ENCODE measurements at places on chromosomes 1 and 21.

DNA sequence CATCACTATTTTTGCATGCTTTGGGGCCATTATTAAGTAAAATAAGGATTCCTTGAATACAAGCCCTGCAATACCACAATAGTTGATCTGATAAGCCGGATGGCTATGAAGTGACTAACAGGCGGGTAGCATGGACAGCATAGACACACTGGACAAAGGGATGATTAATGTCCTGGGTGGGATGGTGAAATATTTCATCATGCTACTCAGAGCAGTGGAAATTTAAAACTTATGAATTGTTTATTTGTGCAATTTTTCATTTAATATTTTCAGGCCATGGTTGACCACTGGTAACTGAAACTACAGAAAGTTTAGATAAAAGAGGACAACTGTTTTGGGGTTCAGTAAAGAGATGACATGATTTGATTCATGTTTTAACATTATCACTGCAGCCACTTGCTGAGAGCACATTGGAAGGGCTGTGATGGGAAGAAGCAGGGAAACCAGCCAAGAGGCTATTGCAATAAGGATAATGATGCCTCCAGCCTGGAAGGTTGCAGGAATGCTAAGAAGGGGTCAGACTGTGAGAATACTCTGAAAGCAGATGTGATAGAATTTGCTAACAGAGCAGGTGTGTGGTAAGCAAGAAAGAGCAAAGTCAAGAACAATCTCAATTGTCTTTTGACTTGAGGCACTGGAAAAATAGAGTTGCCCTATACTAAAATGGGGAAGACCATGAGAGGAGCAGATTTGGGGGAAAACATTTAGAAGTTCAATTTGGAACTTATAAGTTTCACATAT, 62.5 kb upstream of the TNFSF4 start:
- DNase-seq: peak; percentile 56

DNA sequence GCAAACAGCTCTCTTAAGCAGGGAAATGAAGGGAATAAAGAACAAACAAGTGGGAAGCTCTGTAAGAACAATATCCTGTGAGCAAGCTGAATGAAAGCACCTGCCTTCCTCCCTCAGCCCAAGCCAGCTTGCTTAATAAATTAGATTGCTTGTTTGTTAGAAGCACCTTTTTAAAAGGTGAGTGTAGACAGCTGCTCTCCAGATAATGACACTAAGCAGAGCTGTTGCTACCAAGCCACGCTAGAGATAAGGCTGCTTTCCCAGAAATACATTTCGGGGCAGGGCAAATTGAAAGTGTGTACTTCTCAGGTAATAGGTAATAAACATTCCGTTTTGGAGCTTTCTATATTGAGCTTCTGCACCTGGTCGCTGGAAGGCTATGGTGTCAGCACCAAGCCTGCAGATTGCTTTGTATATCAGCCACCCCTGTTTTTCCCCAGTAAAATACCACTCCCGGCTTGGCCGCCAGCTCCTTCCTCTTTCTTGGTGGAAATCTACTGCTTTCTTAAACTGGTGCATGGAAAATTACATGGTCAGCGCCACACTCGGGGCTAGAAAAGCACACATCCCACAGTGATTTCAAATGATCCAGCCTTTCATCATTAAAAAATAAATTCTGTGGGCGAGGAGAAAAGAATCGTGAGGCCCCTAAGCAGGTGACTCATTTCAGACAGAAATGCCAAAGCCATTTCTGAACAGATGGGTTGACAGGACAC, 151.3 kb downstream of the ETS2 start:
- no peak for DNase-seq

GRCh38 chr1:170885551-170885950, 49.8 kb upstream of the MROH9 start:
- DNase-seq: no peak

GRCh38 chr21:44304877-44305293, 5.0 kb downstream of the PFKL start:
- DNase-seq: no peak

- no peak for DNase-seq
These were observed 113.2 kb downstream of the PTGER3 start for GRCh38 chr1:70934194-70934961.

DNA sequence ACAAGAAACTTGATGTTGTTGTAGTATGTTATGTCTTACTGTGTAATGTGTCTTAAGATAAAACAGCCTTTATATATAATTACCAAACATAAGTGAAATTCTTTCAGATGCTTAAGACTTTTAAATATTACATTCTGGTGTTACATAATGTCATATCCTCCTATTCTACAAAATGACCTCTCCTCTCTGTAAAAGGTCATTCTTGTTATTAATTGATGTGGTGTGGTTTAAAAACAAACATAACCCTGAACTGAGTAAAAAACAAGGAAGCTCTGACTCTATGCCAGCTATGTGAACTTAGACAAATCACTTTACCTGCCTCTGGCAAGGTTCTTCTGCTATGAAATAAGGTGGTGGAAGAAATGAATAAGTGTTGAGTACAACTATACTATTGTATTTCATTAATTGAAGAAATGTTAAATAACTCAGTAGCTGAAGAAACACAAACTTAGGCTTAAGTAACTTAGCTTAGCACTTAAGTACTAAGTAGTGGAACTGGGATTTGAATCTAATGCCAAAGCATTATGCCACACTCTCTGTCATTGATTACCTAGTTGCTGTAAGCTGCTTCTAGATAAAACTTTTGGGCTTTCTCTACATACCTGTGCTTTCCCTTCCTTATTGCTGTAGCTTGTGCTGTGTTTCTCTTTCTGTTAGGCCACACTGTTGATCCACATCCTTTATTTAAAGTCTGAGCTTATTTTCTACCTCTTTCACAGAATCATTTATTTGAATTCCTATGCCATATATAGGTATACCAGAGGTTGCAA, 859 bp upstream of the ANGPTL1 start:
- no peak for DNase-seq

GRCh38 chr1:184504955-184505338, 118.1 kb downstream of the C1orf21 start:
- no peak for DNase-seq

DNA sequence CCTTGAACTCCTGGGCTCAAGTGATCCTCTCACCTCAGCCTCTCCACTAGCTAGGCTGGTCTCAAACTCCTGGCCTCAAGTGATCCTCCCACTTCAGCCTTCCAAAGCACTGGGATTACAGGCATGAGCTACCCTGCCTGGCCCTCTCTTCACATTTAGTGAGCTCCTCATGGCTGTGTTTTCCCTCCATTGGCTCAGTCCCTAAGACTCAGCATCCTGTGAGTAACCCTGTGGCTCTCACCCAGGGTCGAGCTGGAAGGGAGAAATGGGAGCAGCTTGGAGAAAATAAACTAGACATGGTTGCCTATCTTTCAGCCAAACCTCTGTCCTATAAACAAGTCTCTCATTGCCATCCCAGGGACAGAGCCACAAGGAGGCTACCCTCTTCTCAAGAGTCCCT, 17.5 kb downstream of the NCF2 start:
- no peak for DNase-seq

All from AG04450 (cell line).